ENCODE measurements at places on chromosomes 6 and 20.

GRCh38 chr6:52674666-52675065, 3.8 kb downstream of the TMEM14A start:
- no peak for DNase-seq

GRCh38 chr6:137259349-137259748, 40.2 kb upstream of the IFNGR1 start:
- no peak for DNase-seq

GRCh38 chr20:60054716-60055634, 96.8 kb downstream of the CDH26 start:
- no peak for DNase-seq

DNA sequence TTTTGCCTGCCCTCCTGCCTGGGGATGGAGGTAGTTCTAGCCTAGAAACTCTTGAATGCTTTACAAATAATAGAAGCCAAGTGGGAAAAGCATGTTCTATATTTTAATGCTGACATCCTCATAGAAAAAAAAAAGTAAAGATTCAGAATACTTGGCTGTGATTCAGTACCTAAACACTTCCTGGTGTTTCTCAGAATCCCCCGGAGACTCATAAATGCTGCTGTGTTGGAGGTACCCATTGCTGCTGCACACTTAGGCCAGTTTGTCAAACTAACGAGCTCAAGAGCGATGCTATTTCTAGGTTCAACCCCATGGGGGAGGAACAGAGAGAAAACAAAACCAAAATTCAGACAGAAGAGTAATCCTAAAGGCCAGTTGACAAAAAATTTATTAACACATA, 38.8 kb upstream of the ZFP64 start:
- no peak for DNase-seq

DNA sequence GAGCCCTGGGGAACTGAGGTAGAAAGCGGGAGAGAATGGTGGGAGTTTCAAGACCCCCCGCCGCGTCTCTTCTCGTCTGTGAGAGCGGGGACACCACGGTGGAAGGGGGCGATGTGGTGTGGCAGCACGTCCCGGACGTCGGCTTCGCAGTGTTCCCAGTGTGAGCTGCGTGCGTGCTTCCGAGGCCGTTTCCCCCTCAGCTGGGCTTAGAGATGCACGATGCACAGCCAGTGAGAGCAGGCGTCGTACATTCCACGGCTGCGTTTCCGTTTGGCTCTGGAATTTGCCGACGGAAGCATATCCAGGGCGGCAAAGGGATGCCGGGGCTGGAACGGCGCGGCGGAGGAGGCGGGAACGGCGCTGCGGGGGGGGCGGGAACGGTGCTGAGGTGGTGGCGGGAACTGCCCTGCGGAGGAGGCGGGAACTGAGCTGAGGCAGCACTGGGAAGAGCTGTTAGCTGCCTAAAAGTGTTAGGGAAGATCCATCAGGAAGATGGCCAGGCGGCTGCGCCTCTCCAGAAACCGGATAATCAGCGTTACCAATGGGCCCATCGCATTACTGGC, 37.7 kb downstream of the KIF25 start:
- DNase-seq = no peak

DNA sequence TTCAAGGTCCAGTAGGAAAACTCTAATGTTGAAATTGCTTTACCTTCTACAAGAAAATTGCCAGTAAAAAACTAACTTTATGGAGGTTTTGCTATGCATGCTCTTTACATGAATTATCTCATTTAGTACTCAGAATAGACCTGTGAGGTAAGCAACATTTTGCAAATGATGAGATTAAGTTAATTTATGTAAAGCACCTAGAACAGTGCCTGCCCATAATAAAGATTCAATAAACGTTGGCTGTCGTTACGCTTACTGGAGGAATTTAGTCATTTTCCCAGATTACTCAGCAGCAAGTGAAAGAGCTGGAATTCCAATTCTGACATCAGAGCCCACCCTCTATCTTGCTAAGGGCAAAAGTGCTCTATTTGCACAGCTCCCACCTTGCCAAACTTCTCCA, 69.4 kb upstream of the ARID1B start:
- DNase-seq = no peak

- no peak for DNase-seq
These were observed 46.5 kb downstream of the SOBP start for GRCh38 chr6:107536180-107536961.

DNA sequence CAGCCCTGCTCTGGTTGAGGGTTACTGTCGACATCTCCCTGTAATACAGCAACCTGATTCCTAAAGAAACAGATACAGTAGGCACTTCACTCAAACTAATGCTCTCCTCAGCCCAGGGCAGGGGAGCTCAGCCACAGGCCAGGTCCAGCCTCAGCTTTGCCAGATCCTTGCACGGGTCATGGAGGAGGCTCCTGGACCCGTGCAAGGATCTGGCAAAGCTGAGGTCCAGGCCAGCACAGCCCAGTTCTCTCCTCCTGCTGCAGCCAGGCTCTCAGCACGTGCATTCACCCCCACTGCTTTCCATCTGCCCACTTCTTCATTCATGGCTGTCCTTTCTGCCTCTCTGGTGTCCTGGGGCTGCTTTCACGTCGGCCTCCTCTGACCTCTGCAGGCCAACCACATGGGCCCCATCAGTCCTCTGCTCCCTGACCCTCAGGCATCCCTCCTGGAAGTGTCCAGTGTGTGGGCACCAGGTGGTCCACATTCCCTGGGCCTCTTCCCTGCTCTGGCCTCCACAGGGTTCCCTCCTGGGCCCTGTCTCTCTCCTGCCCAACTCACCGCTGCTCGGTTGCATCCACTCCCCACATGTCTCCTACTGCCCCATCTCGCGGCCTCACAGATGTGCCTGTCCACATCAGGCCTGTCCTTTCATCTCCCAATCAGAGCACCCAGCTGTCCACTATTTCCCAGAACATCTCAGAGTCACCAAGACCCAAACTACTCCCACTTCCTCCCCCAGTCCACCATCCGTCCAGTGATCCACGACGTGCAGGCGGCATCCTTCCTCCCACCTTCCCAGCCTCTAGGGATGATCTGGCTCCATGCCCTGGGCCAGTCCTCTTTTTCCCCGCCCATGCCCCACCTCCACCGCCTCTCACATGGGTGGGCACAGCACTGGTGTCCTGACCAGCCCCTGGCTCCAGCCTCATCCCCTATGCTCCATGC, 11.8 kb upstream of the CD93 start:
- DNase-seq = no peak

DNA sequence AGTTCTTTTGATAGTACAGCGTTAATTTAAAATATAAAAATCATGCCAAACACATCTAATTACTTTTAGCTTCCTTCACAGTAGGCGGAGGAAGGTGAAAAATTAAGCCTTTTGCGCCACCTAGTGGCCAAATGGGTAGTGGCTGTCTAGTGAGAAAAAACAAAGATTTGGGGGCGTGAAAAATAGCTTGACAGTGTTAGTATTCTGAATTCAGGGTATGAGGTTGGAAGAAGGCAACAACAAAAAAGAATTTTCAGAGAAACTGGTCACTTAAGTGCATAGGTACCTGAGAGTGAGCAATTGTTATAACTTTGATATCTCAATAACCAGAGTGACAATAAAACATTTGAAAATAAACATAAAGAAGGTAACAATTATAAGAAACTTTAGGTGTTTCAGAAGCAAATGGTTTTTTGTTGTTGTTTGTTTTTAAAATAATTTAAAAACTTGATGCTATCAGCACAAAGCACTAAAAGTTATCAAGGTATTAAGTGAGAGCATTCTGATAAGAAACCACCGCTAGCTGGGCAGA, 14.3 kb downstream of the PSMB9 start:
- peak; percentile 86 for DNase-seq

GRCh38 chr6:118844915-118845314, 49.0 kb upstream of the ASF1A start:
- DNase-seq = no peak

DNA sequence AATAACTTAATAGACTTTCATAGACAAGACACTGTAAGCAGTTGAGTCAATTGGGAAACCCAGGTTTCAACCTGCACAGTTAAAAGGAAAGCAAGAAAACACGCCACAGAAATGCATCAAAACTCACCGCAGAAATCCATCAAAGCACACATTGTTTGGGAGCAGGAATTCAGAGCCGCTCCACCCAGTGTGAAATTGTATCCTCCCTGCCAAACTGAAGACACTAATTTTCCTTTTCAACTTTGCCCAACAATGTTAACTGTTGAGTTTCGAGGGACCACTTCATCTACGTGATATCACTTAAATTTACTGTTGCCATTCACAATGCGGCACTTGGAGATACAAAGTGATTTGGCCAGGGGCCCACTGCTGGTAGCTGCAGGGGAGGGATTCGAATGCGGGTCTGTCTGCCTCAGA, 92.7 kb downstream of the DACT2 start:
- DNase-seq = no peak

DNA sequence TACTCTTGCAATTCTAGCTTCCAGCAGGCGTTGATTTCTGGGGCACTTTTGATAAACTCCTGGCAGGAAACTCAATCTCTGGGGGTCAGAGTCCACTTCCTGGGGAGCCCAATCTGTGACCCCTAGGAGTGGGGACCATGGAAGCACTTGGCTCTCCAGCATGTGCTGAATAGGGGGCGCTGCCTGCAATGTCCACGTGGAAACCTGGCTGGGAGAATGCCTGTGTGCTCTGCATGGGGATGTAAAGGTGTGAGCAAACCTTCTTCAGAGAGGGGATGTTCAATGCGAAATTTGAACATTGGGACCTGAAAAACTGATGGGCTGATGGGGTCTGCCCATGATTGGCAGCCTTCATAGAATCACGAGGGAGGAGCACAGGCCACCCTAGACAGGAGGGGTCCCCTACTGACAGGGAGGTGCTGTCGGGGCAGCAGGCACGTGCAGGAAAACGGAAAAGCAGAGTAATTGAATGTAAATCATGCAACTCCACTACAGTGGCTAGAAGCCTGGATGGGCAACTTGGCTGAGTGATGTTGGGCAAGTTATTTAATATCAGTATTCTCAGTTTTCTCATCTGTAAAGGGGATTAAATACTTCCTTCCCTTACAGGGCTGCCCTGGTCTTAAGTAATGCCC, 47.8 kb downstream of the CEP43 start:
- DNase-seq = no peak

- no peak for DNase-seq
These were observed 103.5 kb upstream of the PTPRT start for GRCh38 chr20:43293068-43293786.

- DNase-seq = no peak
These were observed 6.0 kb downstream of the RFX6 start for GRCh38 chr6:116883005-116883404.

GRCh38 chr6:167219967-167220512, 62.3 kb upstream of the GPR31 start:
- DNase-seq = no peak

Measured in stimulated activated CD4-positive, alpha-beta T cell treated with anti-CD3 and anti-CD28 coated beads, Interleukin-4, amount 100 ng/mL, for 1 hour (primary cell).